ENCODE measurements at places on chromosomes 2 and 18. TPM values are rescaled to one million over a fixed set of nuclear protein-coding genes. Genes with fewer than 3 reads are reported as not detected.
A peak's percentile ranks its signal among the peaks of the same experiment; 100 is the strongest.

- no peak for DNase-seq
Observed at GRCh38 chr2:207133458-207133819, 32.3 kb downstream of the KLF7 start.

- DNase-seq: no peak
Observed at GRCh38 chr2:18799397-18799796, 210.0 kb upstream of the NT5C1B start.

DNA sequence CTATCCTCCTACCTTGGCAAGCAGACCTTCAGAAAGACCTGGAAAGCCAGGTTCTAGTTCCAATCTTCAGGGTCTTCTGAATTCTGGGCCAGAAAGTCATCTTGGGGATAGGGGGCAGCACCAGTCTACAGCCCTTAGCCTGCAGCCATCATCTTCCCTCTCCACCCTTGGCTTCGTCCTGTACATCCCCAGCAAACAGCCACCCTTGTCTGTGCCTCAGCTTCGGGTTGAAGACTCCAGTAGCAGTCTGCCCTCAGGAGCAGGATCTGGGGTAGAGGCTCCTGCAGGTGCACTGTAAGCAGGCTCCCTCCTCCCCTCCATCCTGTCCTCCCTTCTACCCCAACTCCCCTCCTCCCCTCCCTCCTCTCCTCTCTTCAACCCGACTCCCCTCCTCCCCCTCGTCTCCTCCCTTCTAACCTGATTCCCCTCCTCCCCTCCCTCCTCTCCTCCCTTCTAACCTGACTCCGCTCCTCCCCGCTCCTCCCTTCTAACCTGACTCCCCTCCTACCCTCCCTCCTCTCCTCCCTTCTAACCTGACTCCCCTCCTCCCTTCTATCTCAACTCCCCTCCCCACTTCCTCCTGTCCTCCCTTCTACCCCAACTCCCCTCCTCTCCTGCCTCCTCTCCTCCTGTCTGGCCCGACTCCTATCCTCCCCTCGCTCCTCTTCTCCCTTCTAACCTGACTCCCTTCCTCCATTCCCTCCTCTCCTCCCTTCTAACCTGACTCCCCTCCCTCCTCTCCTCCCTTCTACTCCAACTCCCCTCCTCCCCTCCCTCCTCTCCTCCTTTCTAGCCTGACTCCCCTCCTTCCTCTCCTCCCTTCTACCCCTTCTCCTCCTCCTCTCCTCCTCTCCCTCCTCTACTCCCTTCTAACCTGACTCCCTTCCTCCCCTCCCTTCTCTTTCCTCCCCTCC, 90.1 kb upstream of the SMAD2 start:
- DNase-seq: no peak

GRCh38 chr2:45610281-45611019, 617 bp downstream of the SRBD1 start:
- peak; percentile 81 for DNase-seq

GRCh38 chr2:207405150-207405549, 124.6 kb upstream of the CREB1 start:
- no peak for DNase-seq

GRCh38 chr2:152432206-152432653, 97.3 kb downstream of the FMNL2 start:
- DNase-seq: peak; percentile 83

GRCh38 chr2:201639205-201639604, 4.1 kb downstream of the TMEM237 start:
- DNase-seq: no peak

Gene ANKRD29
- total RNA-seq: 5.8 TPM

DNA sequence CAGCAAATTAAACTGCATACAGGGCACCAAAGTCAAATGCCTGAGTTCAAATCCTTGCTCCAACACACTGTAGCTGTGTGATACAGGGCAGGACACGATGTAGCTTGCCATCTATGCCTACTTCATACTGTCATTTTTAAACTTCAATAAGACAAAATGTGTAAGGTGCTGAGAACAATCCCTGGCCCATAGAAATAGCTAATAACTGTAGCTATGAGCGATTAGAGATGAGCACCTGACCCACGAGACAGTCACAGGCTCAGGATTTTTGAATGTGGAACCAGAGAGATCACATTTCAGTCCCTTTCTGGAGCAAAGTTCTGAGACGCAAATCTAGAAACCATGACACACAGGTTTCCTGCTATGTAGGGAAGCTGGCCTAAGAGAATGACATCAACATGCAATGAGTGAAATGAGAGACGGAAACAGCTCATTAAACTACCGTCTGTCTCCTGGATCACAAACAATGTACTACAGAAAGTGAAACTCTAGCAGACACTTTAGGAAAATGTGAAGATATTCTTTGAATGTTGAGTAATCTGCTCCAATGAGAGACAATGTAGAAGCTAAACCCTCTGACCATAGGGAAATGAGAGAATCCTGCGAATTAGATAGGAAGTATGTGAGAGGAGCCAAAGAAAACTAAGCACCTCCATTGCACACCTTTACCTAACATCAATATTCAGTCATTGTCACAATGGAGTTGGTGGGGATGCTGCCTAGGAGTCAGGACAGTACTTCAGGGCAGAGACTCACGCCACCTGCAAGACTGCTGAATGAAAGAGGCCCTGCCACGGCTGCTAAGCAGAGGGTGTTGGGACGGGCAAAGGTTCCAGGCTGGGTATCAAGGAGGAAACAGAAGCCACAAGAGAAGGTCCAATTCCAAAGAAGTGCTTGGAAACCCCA, 25.5 kb downstream of the B4GALT6 start:
- no peak for DNase-seq

DNA sequence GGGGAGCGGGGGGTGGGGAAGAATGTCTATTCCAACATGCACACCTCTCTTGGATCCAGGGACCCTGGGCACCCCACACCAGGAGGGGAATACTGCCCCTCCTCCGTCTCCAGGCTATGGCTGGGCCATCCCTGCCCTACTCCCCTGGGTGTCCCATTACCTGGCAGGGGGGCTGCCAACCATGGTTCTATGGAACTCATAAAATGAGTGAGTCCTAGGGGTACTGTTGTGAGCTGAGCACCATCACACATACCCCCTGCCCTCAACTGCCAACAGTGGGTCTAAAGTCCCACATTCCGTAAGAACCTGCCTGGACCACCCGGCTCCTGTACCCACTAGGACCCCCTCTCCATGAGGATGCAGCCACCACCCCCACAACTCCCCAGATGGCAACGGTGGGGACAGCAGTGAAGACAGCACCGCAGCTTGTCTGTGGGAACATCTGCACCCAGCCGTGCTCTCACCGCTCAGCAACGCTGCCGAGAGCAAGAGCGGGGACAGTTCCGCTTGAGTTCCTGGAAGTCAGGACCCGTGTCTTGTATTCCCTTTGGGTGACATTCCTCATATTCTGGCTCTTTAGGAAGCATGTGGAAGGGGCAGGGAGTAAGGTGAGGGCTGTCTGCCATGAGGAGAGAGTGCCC, 41.5 kb downstream of the BIN1 start:
- no peak for DNase-seq

Gene PROM2
- 0.06 TPM for total RNA-seq

Gene CPLX4
- total RNA-seq: not detected

- DNase-seq: no peak
Observed at GRCh38 chr2:24501813-24502212, 10.8 kb downstream of the NCOA1 start.

Gene MYL1
- 0.34 TPM for total RNA-seq

Gene LRRTM1
- not detected for total RNA-seq

Gene EVX2
- total RNA-seq: not detected

Gene TMEM200C
- total RNA-seq: not detected

Gene CD8A
- total RNA-seq: not detected

GRCh38 chr2:120936476-120937334, 201.0 kb downstream of the GLI2 start:
- DNase-seq: no peak

DNA sequence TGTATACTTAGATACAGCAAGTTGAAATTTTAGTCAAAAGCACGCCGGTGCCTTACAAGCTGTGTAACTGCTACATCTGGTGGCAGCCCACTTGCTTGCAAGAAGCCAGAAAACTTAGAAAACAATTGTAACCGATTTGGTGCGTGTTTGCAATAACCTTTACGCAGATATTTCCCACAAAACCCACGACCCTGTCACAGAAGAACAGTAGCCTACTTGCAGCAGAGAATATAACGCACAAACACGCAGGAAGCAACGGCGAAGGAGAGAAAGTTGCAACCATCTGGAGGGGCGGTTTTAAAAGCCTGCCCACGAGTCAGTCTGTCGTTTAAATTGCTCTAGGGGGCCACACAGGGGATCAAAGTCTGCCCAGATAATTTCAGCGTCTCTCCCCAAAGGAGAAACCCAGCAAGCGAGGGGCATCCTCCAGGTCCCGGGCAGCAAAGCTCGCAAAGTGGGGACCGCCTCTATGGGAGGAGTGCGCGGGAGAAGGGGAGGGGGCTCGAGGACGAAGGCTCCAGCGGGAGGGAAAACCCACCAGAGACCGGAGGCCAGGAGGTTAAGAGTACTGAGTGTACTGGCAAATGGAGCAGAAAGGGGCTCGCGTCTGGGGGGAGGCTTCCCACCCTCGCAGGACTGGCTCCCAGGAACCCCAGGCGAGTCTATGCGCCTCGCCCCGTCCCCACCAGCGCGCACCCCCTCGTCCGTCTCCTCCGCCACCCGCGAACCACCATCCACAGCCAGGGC, 1.1 kb downstream of the TLK1 start:
- DNase-seq: peak; percentile 56

GRCh38 chr2:188410504-188411235, 119.0 kb downstream of the GULP1 start:
- DNase-seq: no peak

GRCh38 chr2:80573950-80574349, 269.4 kb upstream of the LRRTM1 start:
- DNase-seq: no peak

Gene STARD6
- not detected for total RNA-seq

GRCh38 chr2:125224830-125225229, 1199.7 kb downstream of the CNTNAP5 start:
- DNase-seq: peak; percentile 2

DNA sequence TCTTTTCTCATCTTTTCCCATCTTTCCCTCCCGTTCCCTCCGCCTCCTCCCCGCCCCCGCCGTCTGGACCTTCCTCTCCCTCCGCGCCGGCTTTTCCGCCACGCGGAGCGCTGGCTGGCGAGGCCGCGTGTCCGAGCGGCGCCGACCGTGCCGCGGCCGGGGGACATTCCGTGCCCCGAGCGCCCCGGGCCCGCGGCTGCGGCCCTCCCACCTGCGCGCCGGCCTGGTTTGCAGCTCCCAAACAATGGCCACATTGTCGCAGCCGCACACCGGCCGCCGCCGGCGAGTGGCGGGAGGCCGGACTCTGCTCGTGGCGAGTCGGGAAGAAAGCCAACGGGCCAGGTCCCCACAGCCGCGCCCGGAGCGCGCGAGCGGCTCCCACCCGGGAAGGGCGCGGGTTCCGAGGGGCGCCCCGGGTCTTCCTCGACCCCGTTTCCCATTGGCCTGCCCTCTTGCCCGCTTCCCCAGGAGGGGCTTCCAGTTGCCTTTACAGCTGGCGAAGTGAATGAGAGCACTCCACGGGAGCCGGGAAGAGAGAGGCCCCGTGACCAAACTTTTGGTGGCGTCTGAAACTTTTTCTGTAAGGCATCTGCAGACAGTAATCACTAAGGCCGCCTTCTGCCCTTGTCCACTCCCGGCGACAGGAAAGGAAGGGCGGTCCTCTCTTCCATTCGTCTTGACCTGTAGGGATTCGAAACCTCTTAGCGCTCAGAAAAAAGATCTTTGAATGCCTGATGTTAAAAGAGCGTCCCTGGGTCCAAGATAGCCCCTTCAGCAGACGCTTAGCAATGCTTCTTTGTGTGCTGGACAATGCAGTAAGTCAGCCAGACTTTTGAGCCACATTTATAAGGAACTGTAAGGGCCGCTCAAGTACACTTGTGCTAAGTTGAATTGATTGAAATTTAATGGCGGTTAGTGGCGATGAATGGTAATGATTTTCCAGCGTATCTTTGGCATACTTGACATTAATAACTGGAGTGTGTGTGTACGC, 6.2 kb downstream of the GLI2 start:
- no peak for DNase-seq

GRCh38 chr2:192029089-192029488, 165.6 kb downstream of the TMEFF2 start:
- peak; percentile 51 for DNase-seq

DNA sequence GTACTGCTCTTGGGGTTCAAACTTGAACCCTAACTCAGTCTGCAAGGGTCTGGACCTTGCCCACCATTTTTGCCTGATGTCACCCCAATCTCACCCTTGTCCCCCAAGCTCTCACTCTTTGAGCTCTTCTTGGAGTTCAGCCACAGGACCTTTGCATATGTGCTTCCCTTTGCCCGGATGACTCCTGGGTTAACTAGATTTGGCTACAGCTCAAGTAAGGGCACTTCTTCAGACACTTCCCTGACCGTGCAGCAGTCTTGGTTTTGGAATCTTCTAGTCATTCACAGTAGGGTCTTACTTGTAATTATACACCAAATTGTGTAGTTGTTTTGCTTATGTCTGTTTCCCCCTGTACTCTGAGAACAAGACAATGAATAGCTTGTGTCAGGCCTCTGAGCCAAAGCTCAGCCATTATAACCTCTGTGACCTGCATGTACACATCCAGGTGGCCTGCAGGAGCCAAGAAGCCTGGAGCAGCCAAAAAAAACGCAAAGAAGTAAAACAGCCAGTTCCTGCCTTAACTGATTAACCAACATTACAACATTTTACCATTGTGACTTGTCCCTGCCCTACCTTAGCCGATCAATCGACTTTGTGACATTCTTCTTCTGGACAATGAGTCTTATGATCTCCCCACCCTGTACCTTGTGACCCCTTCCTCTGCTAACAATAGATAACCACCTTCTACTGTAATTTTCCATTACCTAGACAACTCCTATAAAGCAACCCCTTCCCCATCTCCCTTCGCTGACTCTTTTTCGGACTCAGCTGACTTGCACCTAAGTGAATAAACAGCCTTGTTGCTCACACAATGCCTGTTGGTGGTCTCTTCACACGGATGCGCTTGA, 1.0 kb upstream of the MOGAT1 start:
- DNase-seq: no peak

Gene KCNK3
- 0.32 TPM for total RNA-seq

- no peak for DNase-seq
Observed at GRCh38 chr2:54755641-54756326, 32.3 kb downstream of the EML6 start.

Gene GALR1
- total RNA-seq: not detected

DNA sequence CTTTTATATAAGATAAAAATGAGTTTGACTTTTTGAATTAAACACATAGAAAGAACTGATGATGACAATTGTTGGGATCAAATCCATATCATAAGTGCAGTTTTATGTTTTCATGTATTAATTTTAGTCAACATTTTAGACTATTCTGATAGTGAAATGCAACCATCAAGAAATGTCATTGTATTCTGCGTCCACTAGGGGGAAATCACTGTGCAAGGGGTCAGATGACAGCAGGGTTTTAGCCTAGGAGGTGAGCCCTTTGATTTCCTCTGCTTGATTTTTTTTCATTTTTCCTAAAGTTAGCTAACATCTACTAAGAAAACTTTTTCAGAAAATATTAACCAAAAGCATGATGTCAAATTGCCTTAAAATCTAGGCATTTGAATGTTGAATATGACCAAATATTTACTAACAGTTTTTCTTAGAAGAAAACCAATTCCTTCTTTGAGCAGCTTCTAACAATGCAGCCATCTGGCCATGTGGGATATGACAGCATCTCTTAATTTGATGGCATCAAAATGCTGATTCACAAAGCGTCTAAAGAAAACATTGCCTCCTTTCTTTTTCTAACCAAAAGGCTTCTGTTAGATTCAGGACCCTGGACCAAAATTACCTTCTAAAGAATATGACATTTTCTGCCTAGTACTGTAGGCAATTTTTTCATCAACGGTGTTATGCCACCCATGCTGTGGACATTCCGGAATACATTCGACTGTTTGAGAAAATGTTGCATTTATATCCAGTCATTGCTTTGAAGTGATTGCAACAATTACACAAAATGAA, 141.5 kb downstream of the SPHKAP start:
- peak; percentile 39 for DNase-seq

GRCh38 chr2:62845256-62845655, 139.7 kb downstream of the EHBP1 start:
- DNase-seq: no peak
